ENCODE measurements at places on chromosomes 2 and 18.

- DNase-seq, result no peak
Observed at GRCh38 chr2:139457873-139458272, 677.7 kb upstream of the NXPH2 start.

DNA sequence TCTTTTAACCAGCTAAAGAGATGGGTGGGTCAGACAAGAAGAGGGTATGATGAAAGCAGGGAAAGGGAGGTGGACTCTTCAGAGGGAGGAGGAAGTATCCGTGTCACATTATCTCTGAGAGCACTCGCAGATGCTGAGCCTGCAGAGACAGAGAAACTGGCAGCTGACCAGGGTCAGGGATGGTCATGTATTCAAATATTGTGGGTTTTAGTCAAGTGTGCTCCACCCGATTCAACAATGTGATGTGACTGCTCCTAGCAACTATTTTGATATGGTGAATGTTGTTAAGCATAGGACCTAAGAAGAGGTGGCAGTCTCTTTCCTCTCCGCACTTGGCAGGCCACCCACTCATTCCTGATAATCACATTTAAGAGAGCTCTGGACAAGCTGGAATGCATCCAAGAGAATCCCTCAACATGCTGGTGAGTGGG, 1.3 kb upstream of the CLIP4 start:
- DNase-seq, result peak; percentile 82

- DNase-seq, result peak; percentile 12
Observed at GRCh38 chr18:6205706-6206105, 209.0 kb downstream of the L3MBTL4 start.

- no peak for DNase-seq
Observed at GRCh38 chr2:120231974-120232635, 8.9 kb upstream of the TMEM185B start.

- no peak for DNase-seq
Observed at GRCh38 chr2:109401370-109401769, 212.4 kb downstream of the SEPTIN10 start.

- peak; percentile 54 for DNase-seq
Observed at GRCh38 chr2:234269769-234270204, 219.3 kb downstream of the SPP2 start.

DNA sequence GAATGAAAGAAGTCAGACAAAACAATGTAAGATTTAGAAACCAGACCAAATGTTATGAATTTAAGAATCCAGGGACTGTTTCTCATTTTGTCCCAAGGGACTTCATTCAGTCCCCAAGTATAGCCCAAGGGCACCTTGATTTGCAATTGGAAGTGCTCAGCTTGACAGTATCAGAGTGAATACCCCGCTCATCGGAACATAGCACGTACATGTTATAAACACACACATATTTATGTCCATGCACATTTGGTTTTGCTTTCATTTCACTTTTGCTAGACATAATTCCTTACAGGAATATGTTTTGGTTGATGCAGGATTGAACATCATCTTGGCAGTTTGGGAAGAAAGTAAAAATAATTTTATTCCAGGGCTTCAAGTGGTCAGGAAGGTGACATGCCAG, 100.2 kb downstream of the PID1 start:
- DNase-seq, result no peak

GRCh38 chr2:25050128-25050527, 8.3 kb downstream of the EFR3B start:
- DNase-seq, result no peak

DNA sequence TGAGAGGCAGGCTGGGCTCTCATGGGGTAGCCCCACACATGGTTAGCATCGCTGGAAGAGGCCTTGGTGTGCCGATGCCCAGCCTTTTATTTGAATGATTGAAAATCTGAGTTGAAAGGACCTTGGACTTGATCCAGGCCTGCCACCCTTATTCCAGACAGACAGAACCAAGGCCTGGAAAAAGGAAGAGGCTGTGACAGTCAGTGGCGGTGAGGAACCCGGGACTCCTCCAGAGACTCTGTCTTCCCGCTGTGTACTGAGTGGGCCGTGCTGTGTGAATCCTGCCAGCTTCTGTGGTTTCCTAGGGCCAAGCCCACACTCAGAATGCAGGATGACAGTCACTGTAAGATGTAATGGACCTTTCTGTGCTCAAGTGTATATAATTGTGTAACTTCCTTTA, 218.5 kb downstream of the LDLRAD4 start:
- DNase-seq, result no peak

DNA sequence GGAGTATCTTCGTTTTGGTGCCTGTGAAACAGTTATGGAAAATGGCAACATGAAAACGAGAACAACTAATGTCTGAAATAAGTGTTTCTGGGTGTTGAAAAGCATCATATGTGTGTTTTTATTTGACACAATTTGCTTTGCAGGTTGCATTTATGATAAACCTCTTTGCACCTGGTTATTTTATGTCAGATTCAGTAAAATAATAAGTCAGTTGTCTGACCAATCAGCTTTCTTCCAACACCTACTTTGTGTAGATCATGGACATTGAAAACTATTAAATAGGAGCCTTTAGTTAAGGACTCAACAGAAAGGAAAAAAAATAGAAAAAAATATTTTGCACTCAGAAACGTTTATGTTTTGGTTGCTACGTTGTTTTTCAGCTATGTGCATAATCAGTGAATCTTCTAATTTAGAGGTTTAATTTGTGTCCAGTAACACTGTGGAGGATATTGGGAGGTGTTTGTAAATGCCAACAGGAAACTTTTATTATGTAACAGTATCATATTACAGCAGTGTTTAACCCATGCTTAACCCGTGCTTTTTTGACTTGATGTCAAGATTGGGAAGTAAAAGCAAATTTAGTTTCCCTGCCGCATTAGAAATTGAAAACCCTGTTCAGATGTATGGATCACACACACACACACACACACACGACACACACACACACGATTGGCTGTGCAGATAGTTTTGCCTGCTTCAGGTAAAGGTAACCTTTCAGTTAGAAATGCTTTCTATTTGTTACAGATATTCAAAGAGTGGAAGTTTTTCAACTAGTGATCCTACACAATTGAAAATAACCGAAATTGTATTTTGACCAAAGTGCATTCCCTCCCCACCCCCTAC, 2.6 kb downstream of the PKP4 start:
- DNase-seq, result peak; percentile 12

- DNase-seq, result no peak
Observed at GRCh38 chr2:45011121-45011520, 1.9 kb upstream of the SIX2 start.

DNA sequence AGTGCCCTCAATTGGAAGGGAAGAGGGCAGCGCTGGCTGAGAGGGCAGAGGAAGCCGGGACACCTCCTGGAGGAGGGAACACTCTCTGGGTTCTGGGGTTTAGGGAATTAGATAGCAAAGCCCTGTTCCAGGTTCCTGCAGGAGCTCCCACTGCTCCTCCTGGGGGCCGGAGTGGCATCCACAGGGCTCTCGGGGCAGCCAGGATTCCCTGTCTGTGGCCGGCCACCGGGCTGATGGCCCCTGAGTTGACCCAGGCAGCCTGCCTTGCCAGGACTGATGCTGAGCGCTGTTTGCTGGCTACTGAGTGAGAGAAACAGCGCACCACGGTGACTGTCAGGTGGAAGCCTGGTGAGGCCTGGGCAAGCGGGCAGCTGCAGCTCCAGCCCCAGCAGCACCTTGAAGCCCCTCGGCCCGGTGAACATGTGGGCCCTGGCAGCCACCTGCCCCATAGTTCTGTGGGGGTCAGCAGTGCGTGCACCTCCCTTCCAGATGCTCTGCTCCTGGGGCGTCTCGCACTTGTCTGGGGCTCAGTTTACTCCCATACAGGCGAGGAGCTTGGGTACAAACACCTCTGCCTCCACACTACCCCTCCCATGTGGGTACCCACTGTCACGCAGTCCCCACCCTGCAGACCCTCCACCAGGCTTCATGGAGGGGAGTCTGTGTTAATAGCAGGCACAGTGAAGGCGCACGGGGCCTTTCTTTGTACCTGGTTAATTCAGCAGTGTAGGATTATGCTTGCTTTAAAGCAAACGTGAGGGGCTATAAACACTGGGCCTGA, 7.7 kb upstream of the ALLC start:
- no peak for DNase-seq

- no peak for DNase-seq
Observed at GRCh38 chr18:33507019-33507418, 66.5 kb upstream of the CCDC178 start.

- peak; percentile 58 for DNase-seq
Observed at GRCh38 chr2:146981921-146982320, 862.9 kb upstream of the ACVR2A start.

DNA sequence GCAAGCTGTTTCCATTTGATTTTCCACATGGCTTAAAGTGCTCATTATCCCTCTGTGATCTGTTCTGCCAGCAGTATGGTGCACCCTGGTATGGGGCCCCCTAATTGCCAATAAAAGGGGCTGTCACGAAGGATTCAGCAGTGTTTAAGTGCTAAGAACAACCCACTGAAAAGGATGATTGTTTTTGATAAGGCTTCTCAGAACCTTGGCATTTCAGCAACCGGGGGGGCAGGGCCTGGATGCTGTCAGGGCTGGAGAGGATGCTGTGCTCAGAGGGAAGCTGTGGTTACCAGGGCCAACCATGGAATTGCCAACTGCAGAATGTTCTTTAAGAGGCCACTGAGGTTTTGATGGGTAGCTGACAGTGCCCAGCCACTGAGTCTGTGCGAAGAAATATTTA, 117.8 kb downstream of the CTIF start:
- DNase-seq, result no peak

DNA sequence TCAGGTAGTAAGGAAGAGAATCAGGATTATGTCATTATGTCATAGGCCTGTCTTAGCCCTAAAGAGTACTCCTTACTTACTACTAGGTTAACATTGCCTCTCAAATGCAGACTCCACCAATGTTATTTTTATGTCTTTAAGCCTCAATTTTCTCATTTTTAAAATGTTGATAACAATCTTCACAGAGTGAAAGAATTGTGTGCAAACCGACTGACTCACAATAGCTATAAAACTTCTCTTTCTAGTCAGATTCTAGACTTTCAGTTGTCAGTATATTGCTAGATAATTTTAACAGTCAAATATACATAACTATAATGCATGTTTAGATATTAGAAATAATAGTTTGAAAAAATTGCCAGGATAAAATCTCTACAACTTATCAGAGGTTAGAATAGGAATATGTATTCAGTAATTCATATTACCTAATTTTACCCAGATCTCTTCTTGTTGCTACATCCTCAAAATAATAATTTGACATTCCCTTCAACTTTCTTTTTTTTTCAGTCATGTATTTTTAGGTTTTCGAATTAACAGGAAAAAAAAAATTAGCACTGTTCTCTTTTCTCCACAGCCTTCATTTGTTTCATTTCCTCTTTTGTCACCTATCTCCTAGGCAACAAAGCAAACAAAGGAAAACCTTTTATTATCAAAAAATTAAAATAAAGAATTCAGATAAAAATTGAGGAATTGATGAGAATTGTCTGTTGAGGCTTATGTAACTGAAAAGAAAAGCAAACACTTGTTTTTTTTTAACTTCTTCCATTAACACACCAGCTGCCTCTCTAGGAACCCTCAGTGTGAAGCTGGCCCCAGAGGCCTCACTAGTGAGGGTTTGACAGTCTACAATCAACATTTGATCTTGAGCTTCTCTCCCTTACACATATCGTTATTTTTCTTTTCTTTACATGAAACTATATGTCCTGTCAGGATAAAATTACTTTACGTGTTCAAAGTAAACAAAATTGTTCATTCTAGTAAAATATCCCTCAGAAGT, 279.0 kb downstream of the CALCRL start:
- peak; percentile 11 for DNase-seq

DNA sequence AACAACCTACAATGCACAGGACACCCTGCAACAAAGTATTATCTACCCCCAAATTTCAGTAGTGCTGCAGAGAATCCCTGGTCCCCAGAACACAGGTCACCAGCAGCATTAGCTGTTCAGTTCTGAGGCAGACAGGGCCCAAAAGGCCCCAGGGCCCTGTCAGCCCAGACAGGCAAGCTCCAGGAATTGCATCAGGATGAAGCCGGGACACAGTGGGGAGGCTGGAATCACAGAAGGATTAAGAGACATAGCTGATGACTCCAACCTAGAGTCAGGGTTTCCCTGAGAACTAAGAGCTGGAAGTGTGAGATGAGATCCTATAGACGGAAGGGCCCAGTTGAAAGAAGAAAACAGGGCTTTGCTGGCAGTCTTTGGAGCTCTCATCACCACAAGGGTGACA, 148.1 kb downstream of the GALNT14 start:
- no peak for DNase-seq

- no peak for DNase-seq
Observed at GRCh38 chr2:214035921-214036320, 374.9 kb upstream of the VWC2L start.

- no peak for DNase-seq
Observed at GRCh38 chr2:132449868-132450267, 33.3 kb downstream of the GPR39 start.

- no peak for DNase-seq
Observed at GRCh38 chr18:3205239-3205638, 14.5 kb downstream of the MYOM1 start.

GRCh38 chr2:96787411-96787810, 26.7 kb downstream of the CNNM4 start:
- DNase-seq, result peak; percentile 22

Measured in cardiac fibroblast (primary cell).